ENCODE measurements at places on chromosomes 5 and 9. TPM values are rescaled to one million over a fixed set of nuclear protein-coding genes. Genes with fewer than 3 reads are reported as not detected.
A peak's percentile ranks its signal among the peaks of the same experiment; 100 is the strongest.

DNA sequence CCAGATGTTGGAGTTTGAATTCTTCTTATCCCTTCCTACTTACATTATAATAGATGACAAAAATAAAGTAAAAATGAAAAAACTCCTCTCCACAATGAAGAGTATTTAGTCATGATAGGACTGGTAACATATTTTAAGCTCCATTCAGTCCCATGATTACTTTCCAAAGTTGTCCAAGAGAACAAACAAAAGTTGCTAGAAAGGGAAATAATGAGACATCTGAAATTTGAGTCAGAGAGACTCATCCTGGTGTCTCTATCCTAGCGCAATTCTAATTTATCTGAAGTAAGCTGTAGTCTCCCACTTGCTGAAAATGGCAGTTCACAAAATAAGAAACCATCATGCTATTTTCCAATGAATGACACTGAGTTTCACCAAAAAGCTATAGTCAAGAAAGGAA is 152.2 kb downstream of the BNC2 start:
- no peak for DNase-seq

DNA sequence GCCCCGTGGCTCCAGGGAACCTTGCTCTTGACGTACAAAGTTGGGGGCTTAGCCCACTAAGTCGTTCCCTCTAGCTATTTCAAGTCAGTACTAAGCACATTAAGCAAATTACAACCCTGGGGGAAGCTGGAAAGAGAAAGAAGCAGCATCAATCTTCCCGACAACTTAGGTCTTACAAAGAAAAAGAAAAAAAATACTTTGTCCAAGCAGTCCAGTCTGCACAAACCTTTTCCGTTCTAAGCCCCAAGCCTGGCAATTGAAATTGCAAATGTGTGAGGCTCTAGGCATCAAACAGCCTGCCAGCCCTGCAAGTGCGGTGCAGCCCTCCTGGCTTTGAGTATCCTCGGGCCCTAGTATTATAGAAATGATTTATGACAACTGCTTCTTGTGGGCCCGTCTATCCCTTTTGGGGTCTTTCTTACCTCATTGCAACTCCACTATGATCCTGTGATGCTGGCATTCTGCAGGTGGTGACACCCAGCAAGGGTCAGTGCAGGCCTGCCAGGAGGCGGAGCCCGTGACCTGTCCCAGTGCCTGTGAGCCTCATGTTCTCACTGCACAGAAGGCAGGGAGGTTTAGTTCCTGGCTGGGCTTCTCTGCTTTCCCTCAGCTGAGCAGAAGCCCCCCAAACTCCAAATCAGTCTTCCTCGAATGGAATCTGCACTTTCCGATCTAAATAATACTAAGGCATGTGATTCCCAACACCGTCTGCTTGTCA is 232.3 kb upstream of the IRX2 start:
- DNase-seq, result no peak

The CDKN2B-AS1 gene
- 7.6 TPM for total RNA-seq

DNA sequence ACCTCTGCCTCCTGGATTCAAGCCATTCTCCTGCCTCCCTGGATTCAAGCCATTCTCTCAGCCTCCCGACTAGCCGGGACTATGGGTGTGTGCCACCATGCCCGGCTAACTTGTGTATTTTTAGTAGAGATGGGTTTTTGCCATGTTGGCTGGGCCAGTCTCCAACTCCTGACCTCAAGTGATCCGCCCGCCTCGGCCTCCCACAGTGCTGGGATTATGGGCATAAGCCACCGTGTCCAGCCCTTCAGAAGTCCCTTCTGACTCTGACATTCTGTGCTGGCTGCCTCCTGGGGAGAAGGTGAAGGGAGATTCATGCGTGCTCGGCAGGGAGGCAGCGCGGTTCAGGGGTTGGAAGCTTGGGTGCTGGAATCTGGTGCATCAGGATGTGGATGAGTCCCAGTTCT is 28.8 kb downstream of the PRRX2 start:
- no peak for DNase-seq

GRCh38 chr5:137836997-137837396 is 30.7 kb upstream of the MYOT start:
- DNase-seq, result peak; percentile 79

DNA sequence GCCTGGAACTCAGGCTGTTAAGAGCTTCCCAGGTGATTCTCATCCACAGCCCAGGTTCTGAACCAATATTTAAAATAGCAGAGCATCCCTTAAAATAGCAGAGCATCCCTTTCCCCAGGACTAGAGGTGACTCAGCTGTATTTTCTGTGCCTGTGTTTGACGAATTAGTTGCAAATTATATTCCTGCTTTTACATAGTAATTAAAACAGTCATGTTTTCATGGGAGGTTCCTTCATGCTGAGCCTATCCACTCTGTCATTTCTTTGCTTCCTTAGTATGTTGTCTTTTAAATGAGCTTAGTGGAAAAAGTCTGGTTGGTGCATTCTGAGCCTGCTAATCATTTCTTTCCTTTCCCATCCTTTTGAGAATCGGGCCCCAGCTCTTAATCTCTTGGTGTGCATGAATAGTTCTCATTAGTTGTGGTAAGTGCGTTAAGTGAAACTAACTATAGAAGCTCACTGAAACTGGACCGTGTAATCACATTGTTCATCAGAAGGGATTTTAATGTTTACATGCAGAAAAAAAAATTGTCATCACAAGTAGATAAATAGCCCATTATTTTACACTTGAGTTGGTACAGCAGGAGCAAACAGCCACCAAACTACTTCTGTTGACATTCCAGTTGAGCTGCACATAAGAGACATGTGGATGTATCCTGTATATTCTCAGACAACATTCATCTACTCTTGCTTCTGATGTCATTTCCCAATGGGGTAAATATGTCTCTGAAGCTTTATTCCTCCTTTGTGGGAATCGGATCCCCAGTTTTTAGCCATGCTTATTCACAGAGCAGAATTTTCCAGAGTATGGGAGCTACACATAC is 596.9 kb upstream of the WWC1 start:
- peak; percentile 53 for DNase-seq

DNA sequence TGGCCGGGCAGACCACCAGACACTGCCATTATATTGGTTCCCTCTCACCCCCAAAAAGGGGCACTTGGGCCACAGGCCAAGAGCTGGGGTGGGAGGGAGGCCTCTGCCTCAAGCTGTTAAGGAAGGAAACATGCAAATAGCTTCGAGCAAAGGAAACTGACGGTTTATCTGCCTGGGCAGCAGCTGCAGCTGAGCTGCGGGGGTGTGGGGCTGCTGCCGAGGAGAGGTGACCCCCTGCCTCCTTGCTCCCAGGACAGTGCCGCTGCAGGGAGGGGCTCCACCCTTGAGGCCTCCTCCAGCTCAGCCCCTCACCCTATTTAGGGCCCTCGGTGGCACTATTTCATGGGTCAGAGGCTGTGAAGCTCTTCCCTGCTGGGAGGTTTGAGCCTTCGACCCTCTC is 789 bp downstream of the DOK3 start:
- no peak for DNase-seq

The ISL1 gene
- total RNA-seq, result not detected

- DNase-seq, result peak; percentile 50
Observed at GRCh38 chr5:109328626-109329025, 81.1 kb downstream of the PJA2 start.

- DNase-seq, result no peak
Observed at GRCh38 chr5:149175346-149176105, 34.2 kb downstream of the ABLIM3 start.

- no peak for DNase-seq
Observed at GRCh38 chr9:97363661-97364299, 48.1 kb upstream of the TDRD7 start.

GRCh38 chr5:64840958-64841357 is 72.2 kb downstream of the CWC27 start:
- no peak for DNase-seq

DNA sequence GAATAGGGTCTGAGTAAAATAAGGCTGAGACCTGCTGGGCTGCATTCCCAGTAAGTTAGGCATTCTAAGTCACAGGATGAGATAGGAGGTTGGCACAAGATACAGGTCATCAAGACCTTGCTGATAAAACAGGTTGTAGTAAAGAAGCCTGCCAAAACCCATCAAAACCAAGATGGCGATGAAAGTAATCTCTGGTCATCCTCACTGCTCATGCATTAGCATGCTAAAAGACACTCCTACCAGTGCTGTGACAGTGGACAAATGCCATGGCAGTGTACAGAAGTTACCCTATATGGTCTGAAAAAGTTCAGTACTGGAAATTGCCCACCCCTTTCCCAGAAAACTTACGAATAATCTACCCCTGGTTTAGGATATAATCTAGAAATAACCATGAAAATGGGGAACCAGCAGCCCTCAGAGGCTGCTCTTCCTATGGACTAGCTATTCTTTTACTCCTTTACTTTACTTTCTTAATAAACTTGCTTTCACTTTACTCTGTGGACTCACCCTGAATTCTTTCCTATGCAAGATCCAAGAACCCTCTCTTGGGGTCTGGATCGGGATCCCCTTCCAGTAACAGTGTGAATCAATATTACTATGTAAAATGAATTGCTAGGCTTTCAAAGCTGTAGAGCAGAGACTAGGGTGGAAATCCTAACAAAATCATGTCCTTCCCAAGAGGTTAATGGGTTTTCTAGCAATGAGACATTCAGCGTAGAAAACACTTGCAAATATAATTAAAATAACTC is 257.8 kb downstream of the KIAA0825 start:
- no peak for DNase-seq

DNA sequence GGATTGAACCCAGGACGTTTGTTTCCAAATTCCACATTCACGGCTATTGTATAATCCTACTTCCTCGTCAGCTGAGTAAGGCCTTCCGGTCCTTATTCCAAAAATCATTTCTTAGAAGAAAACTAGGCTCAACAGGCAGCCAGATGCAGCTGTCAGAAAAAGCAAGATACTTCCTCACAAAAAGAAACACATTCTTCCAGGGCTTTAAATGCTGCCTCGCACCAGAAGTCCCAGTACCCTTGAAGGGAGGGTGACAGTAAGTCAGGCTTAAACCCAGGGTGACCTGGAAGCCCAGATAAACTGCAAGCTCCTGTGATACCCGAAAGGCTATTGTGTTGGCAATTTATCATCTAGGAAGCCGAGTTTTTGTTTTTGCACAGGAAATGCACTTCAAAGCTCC is 414.0 kb downstream of the NFIB start:
- DNase-seq, result no peak

- no peak for DNase-seq
Observed at GRCh38 chr5:172350212-172351181, 66.9 kb upstream of the UBTD2 start.

The IFNB1 gene
- total RNA-seq, result 0.17 TPM

DNA sequence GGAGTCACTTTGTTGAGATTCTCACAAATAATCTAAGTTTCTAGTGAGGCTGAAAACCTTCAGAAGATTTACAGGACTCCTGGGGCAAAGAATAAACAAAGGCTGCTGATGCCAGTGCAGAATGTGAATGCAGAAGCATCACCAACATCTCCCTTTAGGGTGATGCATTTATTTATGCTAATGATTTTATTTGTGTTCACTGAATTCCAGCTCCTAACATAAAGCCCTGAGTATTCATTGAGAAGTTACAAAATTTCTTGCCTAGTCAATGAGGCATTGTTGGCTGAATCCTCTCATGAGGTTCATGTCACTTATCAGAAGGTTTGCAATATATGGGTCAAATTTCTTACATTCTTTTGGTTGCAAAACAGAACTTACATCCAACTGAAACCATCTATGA is 70.0 kb downstream of the GRIN3A start:
- no peak for DNase-seq

DNA sequence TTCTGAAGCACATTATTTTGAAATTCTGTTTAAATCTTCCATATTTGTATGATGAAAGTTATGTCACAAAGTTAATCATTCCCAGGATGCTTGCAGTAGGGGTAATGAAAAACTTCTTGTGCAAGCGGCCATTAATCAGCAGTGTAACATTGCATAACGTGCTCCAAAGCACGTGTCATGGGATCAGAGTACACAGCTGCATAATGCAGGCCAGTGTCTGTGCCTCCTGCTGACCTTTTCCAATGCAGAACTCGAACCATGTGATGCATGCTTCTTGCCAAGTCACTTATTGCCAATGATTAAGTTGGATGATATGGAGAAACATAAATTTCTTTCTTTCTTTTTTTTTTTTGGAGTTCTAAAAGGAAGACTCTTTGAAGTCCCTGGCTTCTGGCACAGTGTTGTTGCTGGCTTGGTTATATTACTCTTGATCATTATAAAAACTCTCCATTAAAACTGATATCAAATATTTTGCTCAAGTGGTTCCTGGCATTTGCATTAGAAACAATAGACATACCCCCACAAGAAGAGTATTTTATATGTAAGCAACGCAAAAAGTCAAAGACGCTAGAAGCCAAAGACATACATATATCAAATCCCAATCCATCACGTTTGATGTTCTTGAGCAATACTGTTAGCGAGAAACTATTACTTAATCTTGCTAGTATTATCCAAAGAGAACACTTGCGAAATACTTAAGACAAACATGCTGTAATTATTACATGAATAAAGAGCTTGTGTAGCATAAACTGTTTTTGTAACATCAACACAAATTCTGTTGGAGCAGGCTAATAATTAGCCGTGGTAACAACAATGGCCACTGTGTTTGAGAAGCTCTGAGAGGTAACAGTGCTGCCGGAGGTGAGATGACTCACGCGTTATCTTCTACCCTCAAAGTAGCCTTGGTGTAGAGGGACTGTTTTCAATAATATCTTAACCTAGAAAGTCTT is 164.2 kb downstream of the AUH start:
- DNase-seq, result peak; percentile 100

DNA sequence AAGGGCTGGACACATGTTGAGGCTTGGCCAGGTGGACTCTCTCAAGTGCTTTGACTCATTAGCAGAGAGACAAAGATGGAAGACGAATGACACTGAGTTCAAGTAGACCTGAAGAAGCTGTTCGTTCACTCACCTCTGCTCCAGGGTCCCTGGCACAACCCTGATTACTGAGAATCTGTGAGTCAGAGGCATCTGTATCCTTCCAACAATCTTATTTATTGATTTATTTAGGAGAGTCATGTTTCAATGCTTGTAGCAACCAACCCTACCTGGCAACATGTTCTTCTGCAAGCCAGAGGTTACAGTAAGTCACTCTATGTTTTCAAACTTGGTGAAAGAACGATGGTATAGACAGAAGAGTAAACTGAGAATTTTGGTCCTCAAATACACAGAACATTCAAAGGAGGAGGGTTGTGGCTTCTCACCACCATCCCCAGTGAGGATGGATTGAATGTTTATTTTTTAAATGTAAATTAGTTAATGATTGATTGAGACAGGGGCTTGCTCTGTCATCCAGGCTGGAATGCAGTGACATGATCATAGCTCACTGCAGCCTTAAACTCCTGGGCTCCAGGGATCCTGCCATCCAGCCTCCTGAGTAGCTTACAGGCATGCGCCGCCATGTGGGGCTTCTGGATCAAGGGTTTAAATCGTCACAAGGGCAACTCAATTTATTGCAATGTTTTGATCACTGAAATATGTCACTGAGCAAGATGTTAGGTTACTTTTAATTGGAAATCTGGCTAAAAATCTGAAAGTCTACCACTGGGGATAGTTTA is 55.7 kb upstream of the CARTPT start:
- DNase-seq, result no peak

All from fibroblast of lung (primary cell).